ENCODE measurements at places on chromosomes 3 and 15.
A peak's percentile ranks its signal among the peaks of the same experiment; 100 is the strongest.

GRCh38 chr3:66140743-66141372 is 79.9 kb upstream of the SLC25A26 start:
- DNase-seq, result no peak

- DNase-seq, result no peak
Measured at GRCh38 chr15:89171136-89172072, 50.0 kb downstream of the RLBP1 start.

GRCh38 chr3:63993653-63994079 is 29.6 kb downstream of the PSMD6 start:
- DNase-seq, result peak; percentile 15

DNA sequence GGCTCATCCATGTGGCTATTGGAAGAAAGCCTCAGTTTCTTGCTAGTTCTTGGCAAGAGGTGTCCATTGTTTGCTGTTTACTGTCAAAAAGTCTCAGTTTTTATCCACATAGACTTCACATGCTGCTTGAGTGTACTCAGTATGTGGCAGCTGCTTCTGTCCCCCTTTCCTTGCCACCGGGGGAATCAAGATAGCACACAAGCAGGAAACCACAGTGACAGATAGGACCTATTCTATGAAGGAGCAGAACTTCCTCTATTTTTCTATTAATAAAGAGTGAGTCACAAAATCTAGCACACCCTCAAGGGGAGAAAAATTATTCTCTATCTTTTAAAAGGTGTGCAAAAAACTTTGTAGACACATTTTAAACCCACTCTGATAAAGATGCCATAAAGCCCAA is 121.4 kb upstream of the GMNC start:
- DNase-seq, result no peak

- no peak for DNase-seq
Measured at GRCh38 chr3:12929801-12930200, 88.4 kb upstream of the RPL32 start.

- DNase-seq, result no peak
Measured at GRCh38 chr3:34300621-34301020, 502.2 kb downstream of the PDCD6IP start.

GRCh38 chr3:30007668-30008067 is 598.7 kb upstream of the TGFBR2 start:
- DNase-seq, result no peak

GRCh38 chr3:122298239-122298638 is 26.8 kb upstream of the CSTA start:
- no peak for DNase-seq

GRCh38 chr3:53236112-53236841 is 19.5 kb downstream of the TKT start:
- DNase-seq, result no peak

DNA sequence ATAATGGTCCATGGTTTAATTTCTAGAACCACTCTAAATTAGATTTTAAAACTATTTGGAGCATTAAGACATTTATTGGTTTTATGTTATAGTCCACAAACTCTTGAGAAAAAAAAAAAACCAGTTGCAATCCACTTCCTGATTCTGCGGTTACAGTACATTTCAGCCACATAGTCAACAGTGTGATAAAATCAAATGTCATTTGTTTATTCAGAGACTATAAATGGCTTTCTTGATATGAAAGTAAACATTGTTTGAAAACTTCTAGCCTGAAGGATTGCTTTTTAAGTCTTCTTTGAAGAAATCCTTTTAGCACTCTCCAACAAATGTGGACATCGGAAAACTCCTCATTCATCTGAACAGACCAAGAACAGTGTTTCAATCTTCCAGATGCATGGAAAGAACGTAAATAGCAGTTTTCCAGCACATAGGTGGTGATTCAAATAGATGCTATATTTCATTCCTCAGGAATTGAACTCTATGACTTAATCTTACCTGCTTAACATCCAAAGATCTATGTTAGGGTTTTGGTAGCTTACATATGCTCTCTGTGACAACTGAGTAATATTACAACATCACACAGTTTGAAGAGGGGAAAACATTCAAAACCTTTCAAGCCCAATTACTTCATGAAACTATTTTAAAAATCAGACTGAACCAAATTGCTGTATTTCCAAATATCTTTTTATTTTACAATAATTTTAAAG is 87.8 kb upstream of the UBE2E2 start:
- DNase-seq, result no peak

- DNase-seq, result no peak
Measured at GRCh38 chr15:86555098-86555497, 475.4 kb downstream of the AGBL1 start.

GRCh38 chr15:85986741-85987140 is 92.9 kb upstream of the AGBL1 start:
- no peak for DNase-seq

DNA sequence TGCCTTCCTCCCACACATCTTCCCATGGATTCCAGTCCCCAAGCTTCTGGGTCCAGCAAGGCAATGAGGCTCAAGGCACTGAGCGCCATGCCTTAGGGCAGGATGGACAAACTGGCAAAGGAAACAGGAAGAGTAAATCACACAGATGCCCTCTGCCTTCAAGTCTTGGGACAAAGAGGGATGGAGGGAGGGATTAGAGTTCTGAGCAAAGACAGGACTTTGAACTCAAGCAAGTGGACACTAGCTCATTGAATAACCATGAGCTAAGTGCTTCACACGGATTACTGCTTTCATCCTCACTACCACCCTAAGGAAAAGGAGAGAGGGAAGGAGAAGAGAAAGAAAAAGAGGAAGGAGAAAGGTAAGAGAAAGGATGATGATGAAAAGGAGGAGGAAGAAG is 7.6 kb upstream of the THBS1 start:
- no peak for DNase-seq

- DNase-seq, result no peak
Measured at GRCh38 chr15:85973584-85974347, 105.9 kb upstream of the AGBL1 start.

DNA sequence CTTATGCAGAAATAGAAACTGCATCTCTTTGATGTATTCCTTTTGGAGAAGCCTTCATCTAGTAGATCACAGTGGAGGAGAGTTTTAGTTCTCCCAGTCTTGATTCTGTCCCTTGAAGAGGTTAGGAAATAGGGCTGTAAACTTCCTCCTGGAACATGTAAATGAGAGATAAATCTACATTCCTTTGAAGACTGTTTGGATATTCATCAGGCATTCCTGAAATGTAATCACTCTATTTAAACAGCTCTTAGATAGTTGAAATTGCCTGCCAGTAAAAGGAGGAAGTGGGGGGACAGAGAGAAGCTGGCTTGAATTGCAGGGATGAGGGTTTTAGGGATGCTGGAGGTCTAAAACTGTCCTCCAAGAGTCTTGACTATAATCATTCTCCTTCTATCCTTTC is 254.3 kb upstream of the LRRC3B start:
- DNase-seq, result no peak

DNA sequence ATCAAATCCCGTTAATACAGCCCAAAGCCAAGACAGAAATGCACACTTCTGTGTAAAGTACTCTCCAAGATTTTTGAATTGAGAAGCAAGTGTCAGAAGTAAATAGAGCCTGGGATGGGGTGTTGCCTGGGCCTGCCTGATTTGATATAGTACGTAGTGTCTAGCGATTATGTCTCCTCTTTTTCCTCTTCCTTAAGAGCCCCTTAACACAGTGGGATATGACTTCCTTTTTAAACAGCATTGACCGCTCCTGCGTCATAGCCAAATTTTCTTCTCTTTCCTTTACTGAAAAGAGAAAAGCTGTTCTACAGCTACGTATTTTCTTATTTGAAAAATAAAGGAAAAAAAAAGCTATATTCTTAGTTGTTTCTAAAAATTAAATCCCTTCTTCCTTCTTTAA is 97.7 kb downstream of the PLCL2 start:
- DNase-seq, result no peak

DNA sequence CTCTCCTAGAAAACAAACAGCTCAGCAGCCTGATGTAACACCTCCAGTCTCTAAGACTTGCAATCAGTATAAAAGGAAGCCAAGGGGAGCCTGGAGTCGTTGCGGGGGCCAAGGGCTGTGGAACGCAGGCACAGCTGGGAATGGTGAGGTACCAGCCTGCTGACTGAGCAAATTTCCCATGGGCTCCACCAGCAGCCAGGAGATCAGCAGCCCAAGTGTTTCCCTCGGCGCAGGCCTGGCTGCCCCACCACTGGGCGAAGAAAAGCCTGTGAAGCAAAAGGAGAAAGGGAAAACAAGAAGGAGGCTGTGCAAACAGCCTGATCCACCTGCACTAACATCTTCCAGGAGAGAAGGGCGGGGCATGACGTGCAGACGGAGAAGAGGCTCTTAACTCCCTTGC is 155.3 kb downstream of the SHQ1 start:
- DNase-seq, result no peak

DNA sequence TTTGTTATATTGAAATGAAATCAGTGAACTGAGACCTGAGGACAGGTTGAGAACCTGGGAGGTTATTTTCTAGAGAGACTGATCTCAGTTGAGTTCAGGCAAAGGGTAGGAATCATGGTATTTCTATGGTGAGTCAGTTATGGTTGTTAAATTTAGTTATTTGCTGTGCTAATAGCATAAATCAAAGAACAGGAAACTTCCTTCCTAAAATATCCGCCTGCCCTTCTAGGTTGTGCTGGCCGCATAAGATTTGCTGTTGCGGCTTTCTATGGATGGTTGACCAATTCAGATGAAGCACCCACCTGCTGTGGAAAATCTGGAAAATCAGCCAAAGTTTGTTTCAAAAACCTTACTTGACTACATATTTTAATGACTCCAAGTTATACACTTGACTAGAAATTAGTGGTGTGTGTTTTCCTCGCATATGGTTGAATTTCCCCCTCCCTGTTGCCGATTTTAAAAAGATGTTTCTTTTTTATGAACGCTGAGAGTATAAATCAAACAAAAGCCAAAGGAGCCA is 52.6 kb downstream of the PLCL2 start:
- no peak for DNase-seq

GRCh38 chr15:99326235-99326634 is 75.0 kb downstream of the LRRC28 start:
- no peak for DNase-seq

- DNase-seq, result no peak
Measured at GRCh38 chr3:31980530-31981205, 394 bp downstream of the OSBPL10 start.

DNA sequence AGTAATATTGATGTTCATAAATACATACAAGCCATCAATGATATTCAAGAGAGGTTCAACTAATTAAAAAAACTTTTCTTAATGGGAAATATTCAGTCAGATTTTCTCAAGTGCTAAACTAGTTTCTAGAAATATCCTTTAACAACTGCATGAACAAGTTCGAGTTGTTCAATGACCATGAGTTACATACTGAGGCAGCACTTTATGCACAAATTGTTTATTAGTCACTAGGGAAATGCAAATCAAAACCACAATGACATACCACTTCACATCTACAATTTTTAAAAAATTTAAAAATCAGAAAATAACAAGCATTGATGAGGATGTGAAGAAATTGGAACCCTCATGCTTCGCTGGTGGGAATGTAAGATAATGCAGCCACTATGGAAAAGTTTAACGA is 62.4 kb downstream of the RAD18 start:
- no peak for DNase-seq

- DNase-seq, result no peak
Measured at GRCh38 chr3:11764931-11765363, 81.7 kb downstream of the TAMM41 start.

- DNase-seq, result no peak
Measured at GRCh38 chr3:181752202-181752671, 40.5 kb downstream of the SOX2 start.

DNA sequence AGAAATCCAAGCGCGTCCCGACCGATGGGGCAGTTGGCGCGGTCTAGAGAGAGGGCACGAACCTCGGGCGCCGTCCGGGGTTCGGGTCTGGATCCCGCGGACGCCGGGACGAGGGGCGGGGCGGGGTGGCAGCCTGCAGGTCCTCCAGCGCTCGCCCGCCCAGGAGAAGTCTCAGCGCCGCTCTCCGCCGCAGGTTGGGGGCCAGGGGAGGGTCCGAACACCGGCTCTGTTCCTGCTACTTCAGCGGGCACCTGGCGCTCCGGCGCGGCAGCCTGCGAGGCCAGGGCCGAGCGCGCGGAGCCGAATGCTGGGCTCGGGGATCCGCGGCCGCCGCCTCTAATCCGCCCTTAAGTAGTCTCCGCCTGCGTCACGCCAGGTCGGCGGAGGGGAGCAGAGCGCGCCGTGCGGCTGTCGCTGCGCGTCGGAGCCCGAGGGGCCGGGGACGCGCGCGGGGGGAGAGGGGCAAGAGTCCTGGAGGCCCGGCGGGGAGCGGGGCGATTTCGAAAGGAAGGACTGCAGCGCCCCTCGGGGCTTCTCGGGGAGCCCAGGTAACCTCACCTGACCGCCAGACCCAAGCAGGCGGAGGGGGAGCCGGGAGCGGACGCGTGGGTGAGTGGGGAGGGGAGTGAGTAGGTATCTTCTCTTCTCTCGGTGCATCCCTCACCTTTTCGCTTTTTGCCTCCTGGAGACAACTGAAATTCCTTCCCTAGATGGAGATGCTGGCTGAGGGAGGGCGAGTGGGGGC is at the start of gene GJD2:
GJD2 (minus strand) TSS at position 325 of the 745 bp plus-strand sequence. CDS start 510 bp downstream, outside the sequence.
- no peak for DNase-seq

DNA sequence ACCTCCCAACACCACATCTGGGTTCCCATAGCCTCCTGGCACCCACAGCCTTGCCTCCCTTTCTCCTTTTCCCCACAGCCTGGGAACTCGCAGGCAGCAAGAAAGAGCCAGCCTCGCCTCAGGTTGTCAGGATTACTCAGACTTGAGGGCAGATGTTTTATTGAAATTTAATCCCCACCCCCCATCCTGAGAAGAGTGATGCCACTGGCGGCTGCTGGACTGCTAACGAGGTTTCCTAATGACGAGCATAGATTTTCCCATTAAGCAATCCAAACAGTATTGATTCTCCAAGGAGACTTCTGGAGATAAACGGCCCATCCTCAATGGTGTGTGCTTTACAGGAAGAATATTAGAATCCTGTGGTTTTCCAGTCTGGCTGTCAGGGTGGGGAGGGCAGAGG is 13.7 kb downstream of the SHF start:
- no peak for DNase-seq

- peak; percentile 4 for DNase-seq
Measured at GRCh38 chr3:61936344-61936937, 375.1 kb downstream of the PTPRG start.

DNA sequence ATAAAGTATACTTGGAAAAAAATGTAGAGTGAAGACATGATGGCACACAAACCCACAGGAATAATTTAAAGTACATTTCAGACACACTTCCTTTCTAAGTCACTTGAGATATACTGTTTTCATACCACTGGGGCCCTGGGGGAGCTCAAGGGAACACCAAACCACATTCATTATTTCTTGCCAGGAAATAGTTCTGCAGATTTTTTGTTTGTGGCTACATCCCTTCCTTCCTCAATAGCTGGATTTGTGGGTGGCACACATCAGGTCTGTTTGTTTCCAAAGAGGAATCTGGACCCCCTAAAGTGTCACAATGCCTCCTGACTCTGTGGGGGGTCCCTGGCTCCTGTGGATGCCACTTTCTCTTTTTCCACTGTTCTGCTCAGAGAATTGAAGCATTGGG is 153.5 kb upstream of the COL8A1 start:
- DNase-seq, result no peak

DNA sequence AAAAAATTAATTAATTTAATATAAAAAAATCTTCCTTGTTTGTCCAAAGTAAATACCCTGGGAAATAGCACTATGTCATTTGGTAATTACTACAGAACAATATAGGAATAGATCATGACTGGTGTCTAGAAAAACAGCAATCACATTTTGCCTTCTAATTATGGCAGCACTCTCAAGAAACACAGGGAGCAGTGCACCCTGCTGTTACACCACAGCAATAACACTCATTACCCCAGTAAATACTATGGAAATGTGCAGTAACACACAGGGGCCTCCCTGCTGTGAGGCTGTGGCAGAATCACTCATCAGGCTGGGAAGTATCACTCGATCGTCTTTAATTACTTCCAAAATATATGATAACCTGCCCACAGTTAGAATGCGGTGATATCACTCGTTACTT is 646.0 kb downstream of the TUSC7 start:
- DNase-seq, result no peak

- no peak for DNase-seq
Measured at GRCh38 chr3:177833332-177833731, 636.0 kb upstream of the TBL1XR1 start.
